Colonic mucosa (tissue), 4 donors: ENCODE measurements at places on chromosomes 6 and 20. TPM values are rescaled to one million over a fixed set of nuclear protein-coding genes. Genes with fewer than 3 reads are reported as not detected.

GRCh38 chr6:12506159-12506558 is 210.4 kb upstream of the PHACTR1 start:
- no peak for DNase-seq

GRCh38 chr6:165766457-165766856 is 103.4 kb upstream of the PDE10A start:
- DNase-seq = no peak

MAP3K4 gene
- total RNA-seq = 42.2 TPM

- no peak for DNase-seq
Observed at GRCh38 chr20:8518878-8519277, 386.8 kb downstream of the PLCB1 start.

DNA sequence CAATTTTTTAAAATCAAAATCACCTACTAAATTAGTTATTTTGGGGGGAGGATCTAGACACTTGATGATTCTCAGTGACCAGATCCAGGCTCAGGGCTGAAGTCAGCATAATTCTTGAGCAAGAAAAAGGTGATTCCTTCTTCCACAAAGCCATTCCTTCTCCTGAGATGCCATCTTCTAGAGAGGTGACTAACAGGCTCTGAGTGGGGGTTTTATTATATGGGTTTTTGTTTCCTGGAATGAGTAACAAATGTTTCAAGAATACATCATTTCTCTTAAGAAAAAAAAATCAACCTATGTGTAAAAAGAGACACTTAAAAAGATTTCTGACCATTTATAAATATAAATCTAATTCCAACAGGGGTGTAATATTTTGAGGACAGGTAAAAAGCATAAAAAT is 154.3 kb downstream of the NFATC2 start:
- DNase-seq = no peak

GRCh38 chr6:105608711-105609374 is 206.0 kb upstream of the PREP start:
- DNase-seq = peak; percentile 44

- no peak for DNase-seq
Observed at GRCh38 chr6:84774157-84774984, 10.0 kb upstream of the TBX18 start.

GRCh38 chr20:10006447-10007090 is 28.2 kb upstream of the ANKEF1 start:
- DNase-seq = no peak

GRCh38 chr6:1496836-1497760 is 107.7 kb downstream of the FOXF2 start:
- no peak for DNase-seq

- no peak for DNase-seq
Observed at GRCh38 chr6:128963561-128963960, 80.6 kb downstream of the LAMA2 start.

GRCh38 chr20:45320948-45321595 is 13.0 kb upstream of the MATN4 start:
- no peak for DNase-seq

DNA sequence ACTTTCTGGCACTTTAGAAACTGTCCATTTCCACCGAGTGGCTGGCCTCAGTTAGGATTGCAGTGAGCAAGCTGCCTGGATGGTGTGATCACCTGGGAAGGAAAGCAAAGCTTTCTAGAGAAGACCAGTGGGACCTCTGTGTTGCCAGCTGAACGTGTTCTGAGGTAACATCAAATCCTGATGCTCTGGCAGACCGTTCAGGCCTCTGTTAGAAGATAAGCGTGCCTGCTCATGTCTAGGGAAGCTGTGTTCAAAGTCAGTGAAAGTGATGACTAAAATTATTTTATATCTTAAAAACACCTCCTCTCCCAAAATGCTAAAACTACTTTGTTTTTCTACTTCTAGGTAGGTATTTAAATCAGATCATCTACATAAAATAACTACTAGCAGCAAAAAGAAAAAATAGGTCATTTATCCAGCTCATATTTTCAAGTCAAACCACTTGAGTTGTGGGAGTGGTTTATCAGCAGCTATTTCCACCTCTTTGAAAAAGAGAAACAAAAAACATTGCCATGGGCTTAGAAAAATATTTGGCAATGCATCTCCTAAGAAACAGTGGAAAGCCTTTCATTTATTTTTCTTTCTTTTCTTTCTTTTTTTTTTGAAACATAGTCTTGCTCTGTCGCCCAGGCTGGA is 54.8 kb downstream of the CEP43 start:
- no peak for DNase-seq

PRR18 gene
- total RNA-seq = not detected

- no peak for DNase-seq
Observed at GRCh38 chr6:168533414-168533813, 92.4 kb downstream of the SMOC2 start.

IL17F gene
- not detected for total RNA-seq

DNA sequence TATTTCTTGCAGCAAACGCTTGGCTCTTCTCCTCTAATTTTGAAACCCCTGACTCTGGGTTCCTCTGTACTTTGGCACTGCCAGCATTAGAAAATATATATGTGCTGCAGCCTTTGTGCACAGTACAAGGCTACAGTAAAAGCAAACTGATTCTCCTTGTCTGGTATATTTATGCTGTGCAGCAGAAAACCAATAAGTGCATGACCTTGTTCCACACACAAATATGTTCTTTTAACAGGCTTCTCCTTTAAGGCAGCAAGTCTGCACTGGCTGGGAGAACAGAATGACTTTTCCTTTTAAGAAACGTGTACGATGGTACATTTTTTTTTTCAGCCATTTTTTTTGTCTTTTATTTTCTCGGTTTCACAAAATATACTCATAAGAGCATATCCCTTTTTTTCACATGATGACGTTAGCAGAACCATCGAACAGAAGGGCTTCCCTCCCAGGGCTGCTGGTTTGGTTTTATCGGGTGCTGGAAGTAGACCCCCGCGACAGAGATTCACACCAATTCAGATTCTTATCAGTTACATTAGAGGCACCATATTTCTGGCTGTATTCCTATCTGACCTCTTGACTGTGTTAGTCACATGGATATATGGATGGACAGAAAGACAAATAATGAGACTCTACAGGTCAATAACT is 129.9 kb upstream of the ARID1B start:
- DNase-seq = no peak

GRCh38 chr20:51828762-51829161 is 26.4 kb upstream of the SALL4 start:
- no peak for DNase-seq

- DNase-seq = no peak
Observed at GRCh38 chr20:1184260-1184637, 532 bp downstream of the TMEM74B start.

GRCh38 chr6:169070506-169071176 is 183.0 kb downstream of the THBS2 start:
- DNase-seq = peak; percentile 45

DNA sequence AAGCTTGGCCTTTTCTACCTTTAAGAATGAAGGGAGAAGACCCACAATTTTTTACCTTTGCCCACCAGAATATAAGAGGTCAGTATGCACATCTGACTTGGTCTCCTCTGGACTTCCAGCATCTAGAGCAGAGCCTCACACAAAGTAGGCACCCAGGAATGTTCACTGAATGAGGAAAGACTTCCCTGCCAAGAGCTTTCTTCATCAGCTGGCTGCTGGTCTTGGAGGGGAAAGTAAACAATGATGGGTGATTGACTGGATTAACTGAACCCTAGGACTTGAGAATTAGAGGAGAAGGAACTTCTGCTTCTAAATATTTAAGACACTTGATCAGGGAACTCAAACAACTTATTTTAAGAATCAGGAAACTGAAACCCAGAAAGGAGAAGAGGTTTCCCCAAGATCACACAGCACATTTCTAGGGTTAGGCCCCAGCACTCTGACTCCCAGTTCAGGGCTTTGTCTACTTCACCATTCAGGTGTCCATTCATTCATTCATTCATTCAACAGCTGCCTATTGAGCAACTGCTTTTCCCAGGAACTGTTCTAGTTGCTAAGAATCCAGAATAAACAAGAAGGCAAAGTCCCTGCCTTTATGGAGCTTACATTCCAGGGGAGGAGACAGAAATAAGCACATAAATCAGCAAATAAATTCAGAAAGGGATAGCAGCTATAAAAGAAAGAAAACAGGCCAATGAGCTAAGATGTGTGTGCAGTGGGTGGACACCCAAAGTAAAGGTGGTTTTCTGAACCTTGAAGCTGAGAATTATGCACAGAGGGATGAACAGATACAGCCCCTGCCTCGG is 216.9 kb upstream of the LRFN2 start:
- no peak for DNase-seq

DNA sequence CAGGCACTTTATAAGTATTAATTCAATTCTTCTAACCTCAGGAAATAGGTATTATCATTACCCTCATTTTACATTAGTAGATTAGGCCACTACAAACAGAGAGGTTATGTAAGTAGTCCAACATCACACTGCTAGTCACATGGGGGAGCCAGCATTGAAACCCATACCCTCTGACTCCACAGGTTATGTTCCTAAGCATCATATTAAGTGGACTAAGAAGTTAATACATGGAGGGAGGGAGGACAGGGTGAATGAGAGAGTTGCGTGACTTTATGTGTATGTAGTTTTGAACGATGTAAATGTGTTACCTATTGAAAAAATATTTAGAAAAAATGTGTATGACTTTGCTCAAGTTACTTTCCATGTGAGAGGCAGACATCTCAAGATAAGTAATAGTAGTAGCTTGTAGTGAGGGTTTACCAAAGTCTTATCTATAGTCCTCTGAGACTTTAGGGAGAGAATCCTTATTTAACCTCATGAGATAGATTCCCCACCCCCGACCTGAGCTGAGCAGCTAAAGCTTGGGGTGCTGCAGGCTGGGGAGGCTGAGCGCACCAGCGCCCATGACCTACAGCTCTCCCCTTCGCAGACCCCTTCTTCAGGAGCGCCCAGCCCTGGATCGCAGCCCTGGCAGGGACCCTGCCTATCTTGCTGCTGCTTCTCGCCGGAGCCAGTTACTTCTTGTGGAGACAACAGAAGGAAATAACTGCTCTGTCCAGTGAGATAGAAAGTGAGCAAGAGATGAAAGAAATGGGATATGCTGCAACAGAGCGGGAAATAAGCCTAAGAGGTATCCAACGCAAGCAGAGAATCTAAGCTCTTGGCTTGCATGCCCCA is 7.5 kb downstream of the BTN3A2 start:
- no peak for DNase-seq

- DNase-seq = no peak
Observed at GRCh38 chr6:10385524-10386132, 29.2 kb downstream of the TFAP2A start.

DNA sequence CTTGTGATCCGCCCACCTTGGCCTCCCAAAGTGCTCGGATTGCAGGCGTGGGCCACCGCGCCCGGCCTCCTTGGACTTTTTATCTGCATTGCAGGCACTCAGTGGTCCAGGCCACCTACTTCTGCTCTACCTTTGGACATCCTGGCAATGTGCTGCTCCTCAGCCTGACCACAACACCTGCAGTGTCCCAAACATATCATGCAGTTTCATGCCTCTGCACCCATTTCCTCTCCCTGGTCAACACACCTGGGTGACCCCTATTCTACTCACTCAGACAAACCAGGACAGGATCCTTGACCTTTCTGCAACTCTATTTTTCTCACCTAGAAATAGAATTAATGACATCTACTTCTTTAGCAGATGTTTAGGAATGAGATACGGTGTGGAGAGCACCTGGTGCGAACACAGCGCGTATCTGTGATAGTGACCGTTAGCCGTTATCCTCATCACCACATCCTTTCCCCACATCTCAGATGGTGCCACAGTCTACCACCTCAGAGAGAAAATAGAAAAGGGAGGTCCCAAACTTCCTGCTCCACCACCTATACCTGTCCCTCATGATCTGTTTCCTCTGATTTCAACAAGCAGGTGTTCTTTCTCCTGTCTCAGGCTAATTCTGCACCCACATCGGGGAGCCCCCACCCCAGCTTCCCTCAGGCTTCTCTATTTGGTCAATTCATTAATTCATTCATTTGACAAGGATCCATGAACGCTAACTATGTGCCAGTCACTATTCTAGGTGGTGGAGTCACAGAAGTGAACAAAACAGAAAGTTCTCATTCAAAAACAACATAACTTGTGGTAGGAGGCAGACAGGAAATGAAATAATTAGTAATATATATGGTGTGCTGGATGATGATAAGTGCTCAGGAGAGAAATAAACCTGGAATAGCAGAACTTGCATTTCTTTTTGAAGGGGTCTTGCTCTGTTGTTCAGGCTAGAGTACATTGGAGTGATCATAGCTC is 4.3 kb upstream of the BTN3A2 start:
- no peak for DNase-seq

DNA sequence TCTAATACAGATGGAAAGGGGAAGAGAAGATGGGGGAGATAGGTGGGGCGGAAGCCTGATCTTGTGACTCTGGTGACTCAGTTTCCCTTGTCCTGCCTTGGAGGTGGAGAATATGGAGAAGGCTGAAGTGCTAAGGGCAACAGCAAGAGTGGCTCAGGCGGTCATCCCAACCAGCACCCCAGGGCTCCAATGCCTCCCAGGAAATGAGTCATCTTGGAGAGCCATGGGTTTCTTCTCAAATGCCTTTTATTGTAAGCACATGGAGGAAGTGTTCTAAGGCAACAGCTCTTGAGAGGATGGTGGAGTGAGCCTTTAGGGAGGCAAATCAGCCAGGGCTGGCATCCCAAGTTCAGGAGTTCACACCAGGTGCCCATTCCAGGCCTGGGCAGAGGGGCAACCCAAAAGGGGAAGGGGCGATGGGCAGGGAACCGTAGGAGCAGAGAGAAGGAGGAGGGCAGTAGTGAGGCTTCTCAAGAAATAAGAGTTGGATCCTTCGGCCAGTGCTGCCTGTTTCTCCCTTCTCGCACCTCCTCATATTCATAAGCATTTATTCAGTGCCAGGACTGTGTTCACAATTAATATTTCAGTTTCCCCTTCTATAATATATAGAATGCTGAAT is 13.2 kb upstream of the AHCY start:
- no peak for DNase-seq

DNA sequence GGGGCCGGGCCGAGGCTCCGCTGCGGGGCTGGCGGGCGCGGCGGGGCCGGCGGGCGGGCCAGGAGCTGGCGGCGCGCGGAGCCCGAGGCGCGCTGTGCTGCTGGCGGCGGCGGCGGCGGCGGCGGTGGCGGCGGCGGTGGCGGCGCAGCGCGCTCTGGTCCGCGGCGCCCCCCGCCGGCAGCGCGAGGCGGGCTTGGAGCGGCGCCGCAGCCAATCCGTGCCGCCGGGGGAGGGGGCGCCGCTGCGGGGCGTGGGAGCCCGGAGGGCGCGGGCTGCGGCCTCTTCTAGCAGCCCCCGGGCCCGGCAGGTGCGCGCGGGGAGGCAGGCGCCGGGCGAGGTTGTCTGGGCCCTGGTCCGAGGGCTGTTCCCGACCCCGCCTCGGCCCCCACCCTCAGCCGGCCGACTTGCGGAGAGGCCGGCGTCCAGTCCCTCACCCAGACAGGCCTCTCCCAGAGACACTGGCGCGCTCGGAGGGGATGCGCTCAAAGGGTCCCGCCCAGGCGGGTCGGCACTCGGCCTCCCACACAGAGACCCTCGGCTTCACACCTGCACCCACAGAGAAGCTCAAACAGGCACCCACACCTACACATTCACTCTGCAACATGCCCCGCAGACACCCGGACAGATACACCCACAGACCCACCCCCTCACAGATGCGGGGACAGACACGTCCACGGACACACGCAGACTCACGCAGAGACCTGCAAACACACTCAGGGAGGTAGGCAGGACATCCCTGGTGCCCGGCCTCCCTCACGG is at the start of gene RIMS4:
Gene RIMS4, minus strand, starts transcription at position 156 of the 759 bp plus-strand sequence. CDS start 275 bp downstream, outside the sequence.
- no peak for DNase-seq

OR2B6 gene
- total RNA-seq = not detected
